ENCODE measurements at places on chromosomes 3 and 15.

DNA sequence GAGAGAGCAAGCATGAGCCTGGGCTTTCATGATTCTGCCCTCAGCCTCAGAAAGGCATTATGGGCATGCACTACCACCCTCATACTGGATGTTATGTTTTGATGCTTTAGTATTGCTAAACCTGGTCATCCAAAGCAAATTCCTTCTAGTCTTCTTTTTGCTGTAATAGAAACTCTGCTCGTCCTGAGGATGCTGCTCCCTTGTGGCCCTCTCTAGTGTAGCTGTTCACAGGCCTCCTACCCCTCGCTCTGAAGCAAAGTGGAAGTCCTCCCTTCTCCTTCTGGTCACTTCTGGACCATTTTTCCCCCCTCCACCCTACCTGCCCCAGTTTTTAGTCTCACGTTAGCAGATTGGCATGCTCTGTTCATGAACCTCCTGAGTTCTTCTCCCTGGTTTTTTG is 22.9 kb upstream of the CCNL1 start:
- no peak for DNase-seq

DNA sequence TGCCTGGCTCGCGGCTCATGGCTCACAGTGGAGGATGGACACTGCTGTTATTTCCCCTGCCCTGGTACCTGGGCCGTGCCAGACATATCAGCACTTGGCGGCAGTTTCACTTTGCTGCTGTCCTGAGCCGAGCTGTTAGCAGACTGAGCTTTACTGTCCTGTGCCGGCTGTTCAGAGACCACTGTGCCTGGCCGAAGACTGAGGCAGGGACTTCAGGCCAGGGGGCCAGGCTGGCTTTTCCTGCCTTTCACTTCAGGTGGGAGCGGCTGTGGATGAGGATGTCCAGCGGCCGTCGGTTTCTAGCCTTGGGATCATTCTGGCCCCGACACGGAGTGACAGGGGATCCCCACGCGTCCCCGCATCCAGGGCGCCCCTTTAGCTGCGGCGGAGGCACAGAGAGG is 1.1 kb downstream of the ATP10A start:
- DNase-seq, result no peak

- no peak for DNase-seq
Observed at GRCh38 chr15:44038755-44039191, 156.3 kb downstream of the FRMD5 start.

DNA sequence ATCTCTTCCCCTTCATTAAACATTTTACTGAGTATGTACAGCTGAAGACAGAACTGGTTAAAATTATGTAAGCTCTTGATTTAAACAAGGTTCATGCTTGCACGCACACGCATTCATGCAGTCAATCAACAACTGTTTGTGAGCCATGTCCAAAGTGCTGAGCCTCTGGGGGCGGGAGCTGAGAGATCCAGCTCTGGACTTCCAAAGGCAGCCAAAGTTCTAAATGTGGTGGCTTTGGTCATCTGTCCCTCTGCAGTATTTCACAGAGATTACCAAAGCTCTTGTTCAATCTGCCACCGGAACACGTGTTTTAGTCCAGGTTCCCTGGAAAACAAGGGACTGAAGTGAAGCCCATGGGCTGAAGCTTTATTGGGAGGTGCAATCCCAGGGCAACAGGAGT is 52.4 kb upstream of the SNRPA1 start:
- no peak for DNase-seq

DNA sequence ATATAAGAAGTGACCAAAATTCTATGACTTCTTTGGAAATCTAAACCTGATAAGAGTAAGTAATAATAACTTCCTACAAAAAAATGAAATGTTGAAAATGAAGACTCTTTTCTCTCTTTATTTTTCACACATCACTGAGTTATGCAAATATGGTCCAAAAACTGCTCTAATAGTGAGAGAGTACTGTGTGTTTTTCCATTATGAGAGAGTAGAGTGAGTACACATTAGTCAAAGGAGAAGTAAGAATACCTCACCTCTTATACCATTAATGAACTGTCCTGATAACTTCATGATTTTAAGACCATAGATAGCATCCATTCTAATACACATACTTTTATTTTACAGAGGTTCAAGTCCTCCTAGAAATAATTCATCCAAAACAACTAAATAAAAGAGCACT is 1310.2 kb downstream of the SI start:
- no peak for DNase-seq

DNA sequence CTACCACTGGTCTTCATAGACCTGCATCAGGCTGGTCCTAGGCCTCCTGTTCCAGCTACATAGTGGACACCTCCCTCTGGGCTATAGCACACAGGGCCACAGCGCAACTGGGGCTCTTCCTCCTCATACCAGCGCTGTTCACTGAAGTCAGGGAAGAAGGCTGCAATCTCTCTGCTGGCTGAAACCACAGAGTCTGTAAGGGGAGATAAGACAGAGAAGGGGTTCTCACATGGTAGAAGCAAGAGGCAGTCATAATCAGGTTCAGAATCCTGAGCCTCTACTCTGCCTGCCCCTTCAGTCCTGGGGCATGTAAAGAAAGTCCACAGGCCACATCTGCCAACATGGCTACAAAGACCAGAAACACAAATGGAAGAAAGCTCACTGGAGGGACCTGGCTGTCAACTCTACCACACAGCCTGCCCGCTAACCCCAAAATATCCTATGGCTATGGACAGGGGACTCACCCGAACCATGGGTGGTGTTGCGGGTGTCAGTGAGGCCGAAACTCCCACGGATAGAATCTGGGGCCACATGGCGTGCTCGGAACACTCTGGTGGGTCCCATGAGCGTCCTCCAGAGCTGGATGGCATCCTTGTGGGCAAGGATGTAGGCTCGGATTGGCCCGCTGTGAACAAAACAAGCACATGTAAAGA is 38.7 kb downstream of the SPINK8 start:
- DNase-seq, result no peak

DNA sequence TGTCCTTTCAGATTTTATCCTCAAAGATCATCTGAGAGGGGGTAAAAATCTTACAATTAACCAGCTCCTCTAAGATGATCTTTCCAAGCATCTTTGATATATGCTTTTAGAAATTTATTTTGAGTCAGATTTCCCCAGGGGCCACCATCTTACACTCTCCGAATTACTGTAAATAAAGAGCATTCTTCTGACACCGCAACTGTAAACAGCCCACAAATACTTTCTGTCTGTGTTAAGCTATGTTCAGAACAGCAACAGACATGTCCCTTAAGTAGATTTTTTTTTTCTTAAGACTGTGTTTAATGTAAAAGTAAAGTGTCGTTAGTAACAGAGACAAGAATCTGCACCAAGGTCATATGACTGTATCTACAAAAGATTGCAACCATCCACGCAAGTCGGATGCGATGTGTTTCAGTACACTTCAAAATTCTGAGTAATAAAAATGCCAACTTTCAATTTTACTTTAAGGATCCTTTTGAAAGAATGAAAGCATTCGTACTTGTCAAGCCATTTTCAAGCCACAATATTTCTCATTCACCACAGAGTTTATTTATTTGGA is 159.0 kb upstream of the KCNH8 start:
- DNase-seq, result no peak

Measured in NCI-H1436 treated with DMSO at 0.1 percent for 48 hours (cell line).